ELR (cell line): ENCODE measurements at places on chromosomes 3 and 15.

GRCh38 chr3:116288485-116288884 is 156.8 kb downstream of the LSAMP start:
- no peak for DNase-seq

DNA sequence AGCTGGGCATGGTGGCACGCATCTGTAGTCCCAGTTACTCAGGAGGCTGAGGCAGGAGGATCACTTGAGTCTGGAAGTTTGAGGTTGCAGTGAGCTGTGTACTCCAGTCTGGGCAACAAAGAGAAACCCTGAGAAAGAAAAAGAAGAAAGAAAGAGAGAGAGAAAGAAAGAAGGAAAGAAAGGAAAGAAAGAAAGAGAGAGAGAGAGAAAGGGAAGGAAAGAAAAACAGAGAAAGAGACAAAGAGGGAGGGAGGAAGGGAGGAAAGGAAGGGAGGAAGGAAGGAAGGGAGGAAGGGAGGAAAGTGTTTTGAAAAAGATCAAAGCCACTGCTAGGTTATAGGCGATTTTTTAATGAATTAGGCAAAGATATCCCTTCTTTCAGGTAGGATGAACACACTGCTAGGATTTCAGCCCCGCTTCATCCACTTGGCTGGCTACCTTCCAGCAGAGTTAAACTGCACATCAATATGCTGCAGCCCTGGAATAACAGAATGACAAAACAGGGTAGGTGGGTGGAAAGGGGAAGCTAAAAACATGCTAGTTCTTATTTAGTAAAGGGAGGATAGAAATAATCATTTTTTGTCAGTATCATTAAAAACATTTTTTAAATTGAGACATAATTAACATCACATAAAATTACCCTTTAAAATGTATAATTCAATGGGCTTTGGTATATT is 12.8 kb upstream of the PPARG start:
- DNase-seq, result no peak

- no peak for DNase-seq
Measured at GRCh38 chr3:3145831-3146230, 19.1 kb downstream of the TRNT1 start.

- no peak for DNase-seq
Measured at GRCh38 chr3:177262396-177262795, 65.1 kb upstream of the TBL1XR1 start.

DNA sequence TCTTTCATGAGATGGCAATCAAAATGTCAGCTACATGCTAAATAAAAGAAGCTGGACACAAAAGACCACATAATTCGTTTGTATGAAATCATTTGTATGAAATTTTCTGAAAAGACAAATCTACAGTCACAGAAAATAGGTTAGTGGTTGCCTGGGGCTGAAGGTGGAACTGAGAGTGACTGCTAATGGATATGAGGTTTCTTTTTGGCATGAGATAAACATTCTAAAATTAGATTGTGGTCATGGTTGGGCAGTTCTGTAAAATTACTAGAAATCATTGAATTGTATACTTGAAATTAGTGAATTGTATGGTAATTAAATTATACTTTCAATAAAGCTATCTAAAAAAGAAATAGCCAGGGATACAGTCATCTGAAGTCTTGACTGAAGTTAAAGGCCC is 2.7 kb upstream of the DMXL2 start:
- no peak for DNase-seq

DNA sequence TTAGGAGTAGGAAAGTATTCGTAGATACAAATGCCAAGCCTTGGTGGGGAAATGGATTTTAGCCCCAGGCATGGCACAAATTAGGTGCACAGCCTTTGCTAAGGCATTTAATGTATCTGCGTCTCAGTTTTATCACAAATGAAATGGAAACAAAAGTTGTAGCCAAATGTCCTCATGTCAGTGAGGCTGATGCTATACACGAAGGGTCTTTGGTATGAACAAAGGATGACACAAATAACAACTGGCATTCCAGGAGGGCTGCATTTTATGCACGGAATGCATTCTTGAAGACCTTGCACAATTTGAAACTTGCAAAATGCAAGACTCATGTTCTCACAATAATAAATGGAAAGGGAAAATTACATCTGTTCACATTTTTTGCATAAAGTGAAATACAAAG is 181.9 kb downstream of the SV2B start:
- DNase-seq, result no peak

DNA sequence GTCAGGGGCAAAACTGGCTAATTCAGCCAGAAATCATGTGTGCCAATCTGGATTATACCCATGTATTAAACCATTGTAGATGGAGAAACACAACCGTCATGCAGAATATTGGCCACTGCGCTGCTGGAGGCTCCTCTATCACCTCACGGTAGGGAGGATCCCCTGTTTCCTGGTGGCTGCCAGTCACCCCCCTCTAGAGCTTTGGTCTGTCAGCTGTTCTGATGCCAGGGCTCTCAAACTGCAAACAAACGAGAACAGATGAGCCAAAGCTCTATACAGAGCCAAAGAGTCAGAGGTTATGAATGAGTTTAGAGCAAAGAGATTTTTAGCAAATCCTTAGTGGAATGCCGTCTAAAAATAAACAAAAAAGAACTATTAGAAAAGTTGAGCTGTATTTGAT is 62.5 kb downstream of the IL20RB start:
- no peak for DNase-seq

DNA sequence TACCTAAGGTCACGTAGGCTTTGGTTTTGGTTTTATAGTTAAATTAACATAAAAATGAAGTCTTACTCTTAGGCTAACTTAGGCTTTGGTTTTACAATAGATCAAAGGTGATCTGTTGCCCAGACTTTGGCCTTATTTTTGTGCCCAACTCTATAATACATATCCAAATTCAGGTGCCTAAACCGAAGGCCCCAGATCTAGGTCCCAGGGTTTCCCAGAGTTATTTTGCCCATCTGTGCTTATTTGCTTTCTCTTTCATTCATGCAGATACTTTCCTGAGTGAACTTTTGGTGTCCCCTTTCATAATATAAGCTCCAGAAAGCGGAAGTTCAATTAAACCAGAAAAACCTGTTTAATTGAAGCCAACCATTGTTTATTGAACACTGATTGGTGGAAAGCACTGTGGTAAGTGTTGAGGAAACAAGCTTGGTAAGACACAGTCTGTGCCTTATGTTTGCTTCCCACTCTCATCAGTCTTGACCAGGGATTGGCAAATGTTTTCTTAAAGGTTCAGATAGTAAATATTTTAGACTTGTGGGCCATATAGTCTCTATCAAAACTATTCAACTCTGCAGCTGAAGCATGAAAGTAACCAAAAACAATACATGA is 209.7 kb downstream of the WDR72 start:
- no peak for DNase-seq

DNA sequence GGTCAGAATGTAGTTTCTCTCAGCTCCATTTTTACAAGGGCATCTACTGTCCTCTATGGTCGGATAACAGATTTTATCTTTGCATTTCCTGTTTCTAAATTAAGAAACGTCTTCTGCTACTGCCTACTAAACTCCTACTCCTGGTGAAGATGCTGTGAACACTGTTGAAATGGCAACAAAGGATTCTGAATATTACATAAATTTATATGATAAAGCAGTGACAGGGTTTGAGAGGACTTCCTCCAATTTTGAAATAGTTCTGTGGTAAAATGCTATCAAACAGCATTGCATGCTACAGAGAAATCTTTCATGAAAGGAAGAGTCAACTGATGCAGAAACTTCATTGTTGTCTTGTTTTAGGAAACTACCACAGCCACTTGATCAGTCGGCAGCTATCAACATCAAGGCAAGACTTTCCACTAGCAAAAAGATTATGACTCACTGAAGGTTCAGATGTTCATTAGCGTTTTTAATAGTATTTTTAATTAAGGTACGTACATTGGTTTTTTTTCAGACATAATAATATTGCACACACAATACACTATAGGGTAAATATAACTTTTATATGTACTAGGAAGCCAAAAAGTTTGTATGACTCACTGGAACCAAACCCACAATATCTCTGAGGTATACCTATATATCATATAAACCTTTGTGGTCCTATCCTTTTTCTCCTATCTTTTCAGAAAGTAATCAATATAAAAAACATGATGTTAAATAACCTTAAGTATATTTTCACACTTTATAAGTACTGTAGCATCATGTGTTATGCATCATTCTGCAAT is 156.1 kb downstream of the STAG1 start:
- no peak for DNase-seq

- DNase-seq, result peak; percentile 30
Measured at GRCh38 chr3:162586591-162586990, 1090.0 kb downstream of the OTOL1 start.

DNA sequence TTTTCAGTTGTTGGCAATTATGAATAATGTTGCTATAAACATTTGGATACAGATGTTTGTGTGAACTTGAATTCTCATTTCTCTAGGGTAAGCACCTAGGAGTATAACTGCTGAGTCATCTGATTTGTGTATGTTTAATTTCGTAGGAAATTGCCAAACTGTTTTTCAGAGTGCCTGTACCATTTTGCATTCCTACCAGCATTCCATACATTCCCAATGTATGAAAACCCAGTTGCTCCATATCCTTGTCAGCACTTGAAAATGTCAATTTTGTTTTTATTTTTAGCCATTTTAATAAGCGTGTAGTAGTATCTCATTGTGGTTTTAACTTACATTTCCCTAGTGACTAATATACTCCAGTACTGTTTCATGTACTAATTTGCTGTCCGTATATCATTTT is 98.5 kb upstream of the TSC22D2 start:
- DNase-seq, result peak; percentile 96

DNA sequence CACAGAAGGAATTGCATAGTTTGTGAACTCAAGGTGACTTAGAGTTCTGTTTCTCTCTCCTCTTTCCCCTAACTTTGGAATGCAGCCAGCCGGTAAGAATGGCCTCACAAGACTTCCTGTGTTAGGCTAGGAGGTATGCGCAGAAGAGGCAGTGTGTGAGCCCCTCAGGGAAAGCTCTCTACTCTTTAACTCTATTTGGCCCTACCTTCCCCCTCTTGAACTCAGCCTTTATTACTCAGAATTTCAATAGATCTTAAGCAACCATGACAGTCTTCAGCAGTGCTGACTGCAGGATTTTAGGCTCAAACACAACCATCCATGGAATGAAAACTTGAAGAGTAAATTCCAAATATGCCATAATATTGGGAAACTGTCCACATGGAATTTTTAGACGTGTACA is 209.5 kb downstream of the DTWD1 start:
- no peak for DNase-seq

GRCh38 chr3:27540231-27540630 is 56.0 kb upstream of the SLC4A7 start:
- DNase-seq, result no peak
